Retina (tissue), 1 donor: ENCODE measurements at places on chromosomes 6 and 20.

GRCh38 chr6:52877168-52877567 lies 32.3 kb downstream of the GSTA3 start:
- no peak for DNase-seq

- no peak for DNase-seq
Observed at GRCh38 chr6:111763381-111763780, 109.9 kb downstream of the FYN start.

DNA sequence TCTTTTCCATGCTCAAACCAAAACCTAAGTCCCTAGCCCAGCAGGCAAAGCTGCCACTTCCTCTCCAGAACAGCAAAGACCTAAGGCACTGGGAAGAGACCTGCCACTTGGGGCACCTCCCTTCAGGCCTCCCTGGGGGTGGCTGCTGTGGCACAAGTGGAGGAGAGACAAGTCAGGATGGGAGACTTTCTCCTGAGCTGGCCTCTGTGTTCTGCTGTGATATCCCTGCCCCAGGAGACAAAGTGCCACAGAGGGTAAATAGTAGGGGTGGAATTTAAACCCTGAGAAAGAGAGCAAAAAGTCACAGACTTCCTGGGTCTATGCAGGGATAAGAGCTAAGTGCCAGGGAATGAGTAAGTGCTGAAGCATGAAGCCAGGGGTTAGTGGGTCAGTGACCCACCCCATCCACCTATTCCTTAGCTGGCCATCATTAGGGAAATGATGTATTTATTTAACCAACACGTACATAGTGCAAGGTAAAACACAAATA lies 84.2 kb downstream of the MRPL14 start:
- no peak for DNase-seq

- DNase-seq, result no peak
Observed at GRCh38 chr6:26092443-26092842, 5.2 kb downstream of the HFE start.
